ENCODE measurements at places on chromosomes 4 and X.

DNA sequence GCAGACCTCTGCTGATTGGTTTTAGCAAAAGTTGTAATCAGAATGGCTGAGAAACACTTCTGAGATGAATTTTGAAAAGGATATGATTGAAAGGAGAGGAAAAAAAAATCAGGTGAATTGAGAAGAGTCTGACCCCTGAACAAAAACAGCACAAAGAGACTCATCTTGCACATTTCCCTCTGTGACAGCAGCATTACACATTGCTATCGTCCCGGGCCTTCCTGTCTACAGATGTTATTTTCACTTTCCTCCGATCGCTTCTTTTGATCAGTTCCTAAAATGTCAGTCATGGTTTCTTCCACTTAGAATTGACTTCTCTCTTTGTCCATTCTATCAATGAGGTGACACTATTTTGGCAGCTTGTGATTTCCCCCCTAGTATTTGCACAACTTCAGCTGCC, 262.6 kb downstream of the GPC3 start:
- no peak for DNase-seq

DNA sequence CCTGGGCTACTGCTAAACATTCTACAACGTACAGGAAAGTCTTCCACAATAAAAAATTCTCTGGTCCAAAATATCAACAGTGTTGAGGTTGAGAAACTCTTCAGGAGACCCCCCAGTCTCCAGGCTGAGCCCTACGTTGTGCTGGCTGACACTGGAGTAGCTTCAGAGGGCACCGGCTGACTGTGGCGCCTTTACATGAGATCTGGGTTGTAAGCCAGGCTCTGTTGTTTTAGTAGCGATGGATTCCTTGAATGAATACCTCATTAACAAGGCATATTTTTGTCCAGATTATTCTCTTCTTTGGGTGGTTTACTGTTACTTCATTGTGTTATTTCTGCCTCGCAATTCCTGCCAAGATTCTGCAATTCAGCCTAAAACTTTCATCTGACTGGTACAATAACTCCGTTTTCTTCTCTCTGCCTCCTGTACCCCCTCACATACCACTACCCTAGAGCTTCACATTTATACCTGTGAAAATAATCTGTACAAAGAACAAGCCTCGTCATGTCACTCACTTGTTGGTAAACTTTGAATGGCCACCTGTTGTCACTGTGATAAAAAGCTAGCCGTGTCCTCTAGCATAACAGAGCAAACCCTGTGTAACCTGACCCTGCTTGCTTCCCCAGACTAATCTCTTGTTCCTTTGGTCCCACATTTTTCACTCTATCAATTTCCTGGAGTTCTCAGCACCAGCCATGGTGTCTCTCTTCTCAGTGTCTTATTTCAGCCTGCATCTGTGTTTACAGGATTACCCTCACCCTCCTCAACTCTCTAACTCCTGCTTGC, 1476.1 kb upstream of the TENM3 start:
- peak; percentile 5 for DNase-seq

- DNase-seq: no peak
Measured at GRCh38 chr4:107453987-107454386, 266.0 kb downstream of the PAPSS1 start.

DNA sequence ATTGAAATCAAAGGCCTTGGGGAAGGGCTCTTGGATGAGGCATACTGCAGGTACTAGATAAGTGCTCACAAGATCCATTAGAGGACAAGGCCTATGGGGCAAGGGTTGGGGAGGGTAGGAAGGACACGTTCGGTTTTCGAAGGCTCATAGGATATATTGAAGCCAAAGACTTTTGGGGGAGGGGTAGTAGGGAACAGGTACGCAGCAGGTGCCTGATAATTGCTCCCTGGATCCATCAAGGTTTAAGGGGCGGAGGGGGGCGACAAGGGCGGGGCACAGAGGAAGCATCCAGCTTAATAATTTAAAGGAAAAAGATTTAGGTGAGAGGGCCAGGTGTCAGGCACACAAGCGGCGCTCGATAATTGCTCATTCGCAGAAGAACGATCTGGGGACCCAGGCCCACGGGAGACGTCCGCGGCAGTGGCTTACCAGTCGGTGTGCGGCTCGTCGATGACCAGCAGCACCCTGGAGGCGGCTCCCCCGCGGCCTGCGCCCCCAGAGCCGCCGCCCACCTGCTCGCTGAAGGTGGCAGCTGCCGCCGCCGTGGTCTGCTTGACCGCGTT, 653 bp downstream of the SYN1 start:
- no peak for DNase-seq

DNA sequence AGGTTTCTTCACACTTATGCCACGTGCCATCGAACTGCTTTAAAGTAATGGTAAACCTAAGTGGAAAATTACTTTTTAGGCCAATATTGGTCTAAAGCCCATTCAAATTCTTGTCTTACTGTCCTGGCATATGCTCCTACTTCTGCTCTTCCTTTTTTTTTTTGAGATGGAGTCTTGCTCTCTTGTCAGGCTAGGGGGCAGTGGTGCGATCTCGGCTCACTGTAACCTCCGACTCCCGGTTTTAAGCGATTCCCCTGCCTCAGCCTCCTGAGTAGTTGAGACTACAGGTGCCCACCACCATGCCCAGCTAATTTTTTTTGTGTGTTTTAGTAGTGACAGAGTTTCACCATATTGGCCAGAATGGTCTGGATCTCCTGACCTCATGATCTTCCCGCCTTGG, 129.0 kb upstream of the TECRL start:
- no peak for DNase-seq

GRCh38 chr4:153668647-153669046, 15.4 kb upstream of the TLR2 start:
- DNase-seq: no peak

GRCh38 chrX:124098089-124098488, 136.6 kb downstream of the STAG2 start:
- DNase-seq: no peak

GRCh38 chr4:6719611-6720179, 3.7 kb downstream of the BLOC1S4 start:
- no peak for DNase-seq

GRCh38 chr4:10773010-10773409, 88.4 kb upstream of the CLNK start:
- DNase-seq: no peak

Measured in NCI-H2107 (cell line).